ENCODE measurements at places on chromosomes 1 and 21. TPM values are rescaled to one million over a fixed set of nuclear protein-coding genes. Genes with fewer than 3 reads are reported as not detected.

GRCh38 chr1:178238722-178239510 lies 145.0 kb downstream of the RASAL2 start:
- no peaks in the 10 kb centered on the region for H3K27me3 ChIP-seq
- no peaks in the 10 kb centered on the region for H3K4me1 ChIP-seq
- no peak overlapping the region for H3K4me3 ChIP-seq
- H3K27ac ChIP-seq, result no peak overlapping the region
- no peak for DNase-seq

GRCh38 chr21:34890724-34891612 lies 158.1 kb downstream of the RUNX1 start:
- H3K36me3 ChIP-seq, result no peaks in the 10 kb centered on the region
- H3K27ac ChIP-seq, result peak overlapping the region; percentile 96
- H3K4me3 ChIP-seq, result peak overlapping the region; percentile 92
- H3K27me3 ChIP-seq, result peaks cover 37% of the 10 kb centered on the region
- no peak for DNase-seq
- H3K4me1 ChIP-seq, result peaks cover 48% of the 10 kb centered on the region

DNA sequence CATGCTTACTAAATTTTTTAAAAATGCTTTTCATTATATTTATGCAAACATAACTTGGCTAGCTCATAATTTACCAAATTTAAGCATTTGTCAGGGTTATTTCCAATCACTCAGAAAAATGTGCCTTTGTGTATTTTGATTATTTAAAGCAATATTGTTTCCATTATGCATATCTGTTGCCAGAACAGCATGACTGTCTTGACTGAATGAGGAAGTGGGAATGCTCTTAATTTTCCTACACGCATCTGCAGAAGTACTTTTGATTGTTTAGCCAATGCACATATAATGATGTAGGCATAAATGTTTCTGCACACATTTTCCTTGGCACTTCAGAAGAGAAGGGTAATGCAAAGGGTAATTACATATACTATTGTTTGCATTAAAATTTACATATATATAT lies 92.5 kb upstream of the ADGRL2 start:
- no peak overlapping the region for H3K27ac ChIP-seq
- DNase-seq, result no peak
- H3K36me3 ChIP-seq, result no peaks in the 10 kb centered on the region
- H3K27me3 ChIP-seq, result no peaks in the 10 kb centered on the region
- no peaks in the 10 kb centered on the region for H3K4me1 ChIP-seq

Gene PCSK9
- 0.44 TPM for total RNA-seq

Gene CRYBG2
- total RNA-seq, result not detected
